Neural crest cell (in vitro differentiated cells): ENCODE measurements at places on chromosomes 12 and 14.

- H3K27ac ChIP-seq: no peak overlapping the region
- peaks cover 2% of the 10 kb centered on the region for H3K36me3 ChIP-seq
- DNase-seq: no peak
- peaks cover 2% of the 10 kb centered on the region for H3K4me1 ChIP-seq
- no peaks in the 10 kb centered on the region for H3K27me3 ChIP-seq
Observed at GRCh38 chr12:94198872-94199271, 50.5 kb downstream of the PLXNC1 start.

- peaks cover 3% of the 10 kb centered on the region for H3K36me3 ChIP-seq
- no peaks in the 10 kb centered on the region for H3K27me3 ChIP-seq
- no peak for DNase-seq
Observed at GRCh38 chr12:62472472-62472871, 5.8 kb downstream of the MON2 start.

GRCh38 chr14:88342980-88343379 is 19.9 kb upstream of the KCNK10 start:
- no peak overlapping the region for H3K4me3 ChIP-seq
- peaks cover 4% of the 10 kb centered on the region for H3K27me3 ChIP-seq
- no peaks in the 10 kb centered on the region for H3K4me1 ChIP-seq
- DNase-seq: no peak
- H3K27ac ChIP-seq: no peak overlapping the region
- no peaks in the 10 kb centered on the region for H3K36me3 ChIP-seq

- no peaks in the 10 kb centered on the region for H3K36me3 ChIP-seq
- no peaks in the 10 kb centered on the region for H3K27me3 ChIP-seq
- DNase-seq: no peak
- H3K4me1 ChIP-seq: peaks cover 47% of the 10 kb centered on the region
Observed at GRCh38 chr12:106774808-106775524, 484 bp downstream of the RIC8B start.

DNA sequence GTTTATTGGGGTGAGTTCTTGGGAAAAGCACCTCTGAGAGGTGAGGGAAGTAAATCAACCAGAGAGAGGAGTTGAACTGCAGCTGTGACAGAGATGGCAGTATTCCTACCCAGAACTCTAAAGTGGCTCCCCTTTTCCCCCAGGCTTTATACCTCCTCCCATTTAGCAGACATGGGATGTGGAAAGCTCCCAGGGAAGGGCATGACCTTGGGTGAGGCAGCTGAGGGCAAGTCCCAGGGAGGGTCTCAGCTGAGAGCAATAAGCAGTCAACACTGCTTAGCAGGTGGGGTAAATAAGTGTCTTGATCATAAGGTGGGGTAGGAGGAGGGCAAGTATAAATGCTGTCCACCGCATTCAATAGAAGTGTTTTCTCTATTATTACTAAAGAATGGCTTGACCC is 143.0 kb downstream of the AKAP6 start:
- H3K27ac ChIP-seq: peak overlapping the region; percentile 7
- H3K4me1 ChIP-seq: peaks cover 25% of the 10 kb centered on the region
- H3K27me3 ChIP-seq: no peaks in the 10 kb centered on the region

- peaks cover 16% of the 10 kb centered on the region for H3K27me3 ChIP-seq
- peaks cover 5% of the 10 kb centered on the region for H3K4me1 ChIP-seq
- no peak overlapping the region for H3K27ac ChIP-seq
Observed at GRCh38 chr14:105026802-105027563, 6.1 kb upstream of the CDCA4 start.

DNA sequence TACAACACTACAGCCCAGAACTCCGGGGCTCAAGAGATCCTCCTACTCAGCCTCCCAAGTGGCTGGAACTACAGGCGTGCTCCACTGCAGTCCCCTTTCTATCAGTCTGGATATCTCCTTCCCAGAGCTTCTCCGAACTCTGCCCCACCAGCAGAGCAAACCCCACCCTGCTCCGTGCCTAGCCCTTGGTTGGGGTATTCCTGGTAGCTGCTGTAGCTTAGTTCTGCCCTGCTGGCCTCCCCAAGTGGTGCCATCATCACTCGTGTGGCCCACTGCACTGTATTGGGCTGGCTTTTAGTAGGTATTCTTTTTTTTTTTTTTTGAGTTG is 9.5 kb downstream of the HSP90AA1 start:
- H3K4me1 ChIP-seq: peaks cover 16% of the 10 kb centered on the region
- no peak overlapping the region for H3K4me3 ChIP-seq

DNA sequence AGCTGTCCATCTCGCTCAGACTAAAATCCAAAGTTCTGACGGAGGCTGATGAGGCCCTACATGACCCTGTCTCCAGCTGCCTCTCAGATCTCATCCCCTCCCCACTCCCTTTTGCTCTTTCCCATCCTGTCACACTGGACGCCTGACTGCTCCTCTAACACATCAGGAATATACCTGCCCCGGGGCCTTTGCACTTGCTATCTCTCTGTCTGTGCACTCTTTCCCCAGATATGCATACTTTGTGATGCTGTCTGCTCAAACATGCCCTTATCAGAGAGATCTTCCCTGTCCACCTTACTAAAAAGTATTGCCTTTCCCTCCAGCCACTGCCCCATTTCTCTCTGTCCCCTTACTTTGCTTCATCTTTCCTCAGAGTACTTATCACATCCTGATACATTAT is 238.8 kb downstream of the ANO2 start:
- H3K27ac ChIP-seq: no peak overlapping the region
- DNase-seq: no peak
- no peaks in the 10 kb centered on the region for H3K36me3 ChIP-seq
- H3K27me3 ChIP-seq: peaks cover 5% of the 10 kb centered on the region

- no peak overlapping the region for H3K4me3 ChIP-seq
- DNase-seq: no peak
- H3K36me3 ChIP-seq: peaks cover 31% of the 10 kb centered on the region
- H3K4me1 ChIP-seq: no peaks in the 10 kb centered on the region
Observed at GRCh38 chr12:65196762-65197567, 27.6 kb downstream of the LEMD3 start.

GRCh38 chr12:94872007-94872653 is 131.4 kb downstream of the NDUFA12 start:
- H3K4me3 ChIP-seq: peak overlapping the region; percentile 74
- no peak for DNase-seq
- H3K4me1 ChIP-seq: peaks cover 9% of the 10 kb centered on the region
- H3K27ac ChIP-seq: no peak overlapping the region

- H3K36me3 ChIP-seq: no peaks in the 10 kb centered on the region
- H3K27ac ChIP-seq: peak within 1 kb of the TSS; percentile 93
- H3K4me3 ChIP-seq: peak within 1 kb of the TSS; percentile 94
Observed at GRCh38 chr14:24093901-24094840, at the start of gene PCK2. TSS of gene PCK2 (plus strand) at chr14:24094311. CDS start at chr14:24094406, 95 bp downstream.

DNA sequence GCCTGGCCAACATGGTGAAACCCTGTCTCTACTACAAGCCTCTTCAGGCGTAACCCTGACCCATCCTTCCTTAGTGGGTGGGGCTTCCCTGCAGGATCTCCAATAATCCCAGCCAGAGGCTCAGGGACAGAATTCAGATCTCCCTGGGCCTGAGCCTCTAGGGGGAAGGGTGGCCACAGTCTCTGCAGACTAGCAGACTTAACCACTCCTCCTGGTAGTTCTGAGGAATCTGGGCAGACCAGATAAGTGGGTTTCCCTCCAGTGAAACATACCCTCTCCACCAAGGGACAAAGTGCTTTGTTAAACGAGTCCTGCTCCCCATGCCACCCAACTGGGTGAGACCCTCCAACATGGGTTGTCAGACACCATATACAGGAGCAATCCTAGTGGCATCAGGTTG is 36.6 kb upstream of the TRIM9 start:
- H3K27me3 ChIP-seq: no peaks in the 10 kb centered on the region
- H3K4me1 ChIP-seq: peaks cover 3% of the 10 kb centered on the region
- DNase-seq: no peak
- H3K27ac ChIP-seq: no peak overlapping the region
- H3K36me3 ChIP-seq: peaks cover 4% of the 10 kb centered on the region

DNA sequence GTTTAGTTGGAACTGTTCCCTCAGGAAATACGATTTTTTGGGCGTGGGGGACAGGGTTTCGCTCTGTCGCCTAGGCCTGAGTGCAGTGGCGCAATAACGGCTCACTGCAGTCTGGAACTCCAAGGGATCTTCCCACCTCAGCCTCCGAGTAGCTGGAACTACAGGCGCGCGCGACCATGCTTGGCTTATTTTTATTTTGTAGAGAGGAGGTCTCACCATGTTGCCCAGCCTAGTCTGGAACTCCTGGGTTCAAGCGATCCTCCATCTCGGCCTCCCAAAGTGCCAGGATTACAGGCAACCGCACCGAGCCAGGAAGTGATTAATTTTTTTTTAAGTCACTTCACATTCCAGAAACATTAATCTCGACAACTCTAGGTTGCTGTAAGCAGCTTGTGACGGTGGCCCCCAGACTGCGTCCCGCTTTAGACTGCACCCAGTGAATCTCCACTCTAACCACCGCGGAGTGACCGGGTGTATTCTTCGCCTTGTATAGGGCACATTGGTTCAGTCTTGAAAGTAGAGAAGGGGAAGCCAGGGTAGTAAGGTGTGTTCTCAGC is 830 bp upstream of the MIS18BP1 start:
- peaks cover 9% of the 10 kb centered on the region for H3K36me3 ChIP-seq
- peak overlapping the region; percentile 96 for H3K4me3 ChIP-seq
- H3K27me3 ChIP-seq: peaks cover 6% of the 10 kb centered on the region
- H3K27ac ChIP-seq: no peak overlapping the region
- H3K4me1 ChIP-seq: peaks cover 21% of the 10 kb centered on the region

DNA sequence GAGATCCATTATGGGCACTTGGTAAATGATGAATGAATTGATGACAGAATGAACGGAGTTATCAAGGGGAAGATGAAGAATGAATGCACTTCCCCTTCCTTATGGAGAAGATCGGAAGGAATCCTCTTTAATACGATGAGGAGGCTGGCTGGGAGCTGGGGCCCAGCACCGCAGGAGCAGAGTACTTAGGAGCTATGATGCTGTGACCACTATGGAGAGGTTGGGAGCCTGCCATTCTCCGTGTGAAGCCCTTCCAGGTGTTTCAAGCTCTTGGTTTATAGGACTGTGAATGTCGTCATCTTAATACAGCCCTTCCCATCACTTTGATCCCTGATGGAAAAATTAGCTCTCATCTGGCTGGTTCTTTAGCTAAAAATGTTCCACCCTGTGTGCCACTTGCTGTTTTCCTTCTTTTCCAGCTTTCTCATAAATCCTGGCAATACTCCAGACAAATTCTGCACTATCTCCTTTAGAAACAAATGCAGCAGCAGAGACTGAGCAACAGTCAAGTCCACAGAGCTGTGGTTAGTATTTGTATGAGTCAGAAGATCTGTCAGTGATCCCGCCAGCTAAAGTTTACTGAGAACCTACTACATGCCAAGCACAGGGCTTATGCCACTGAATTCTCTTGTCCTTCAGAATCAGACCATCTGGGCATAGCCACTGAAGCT is 263.1 kb upstream of the CRY1 start:
- H3K4me3 ChIP-seq: no peak overlapping the region
- no peaks in the 10 kb centered on the region for H3K4me1 ChIP-seq
- H3K36me3 ChIP-seq: no peaks in the 10 kb centered on the region

GRCh38 chr12:6644257-6644596 is 3.0 kb downstream of the ACRBP start:
- peaks cover 8% of the 10 kb centered on the region for H3K36me3 ChIP-seq
- H3K27me3 ChIP-seq: peaks cover 25% of the 10 kb centered on the region
- H3K27ac ChIP-seq: peak overlapping the region; percentile 22
- H3K4me3 ChIP-seq: no peak overlapping the region

GRCh38 chr12:8692573-8692972 is 5.2 kb upstream of the RIMKLB start:
- H3K27me3 ChIP-seq: no peaks in the 10 kb centered on the region
- DNase-seq: peak; percentile 25
- H3K4me3 ChIP-seq: peak overlapping the region; percentile 77
- peaks cover 37% of the 10 kb centered on the region for H3K4me1 ChIP-seq

DNA sequence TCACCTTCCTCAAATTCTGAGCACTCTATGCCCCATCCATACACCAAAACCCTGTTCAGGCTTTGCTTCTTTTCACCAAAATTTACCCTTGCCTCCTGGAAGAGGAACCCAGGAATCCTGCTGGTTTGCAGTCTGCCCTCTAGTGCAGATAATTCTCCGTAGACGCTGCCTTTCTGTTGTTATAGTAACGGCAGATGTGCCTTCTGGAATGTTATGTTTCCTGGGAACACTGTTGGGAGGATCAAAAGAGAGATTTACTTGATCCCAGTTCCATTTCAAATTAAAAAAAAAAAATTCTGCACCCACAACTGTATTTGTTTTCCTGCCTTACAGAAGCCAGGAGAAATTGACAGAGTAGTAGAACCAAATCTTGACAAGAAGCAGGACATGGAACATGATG is 104.2 kb upstream of the RMST start:
- no peak overlapping the region for H3K27ac ChIP-seq
- H3K36me3 ChIP-seq: peaks cover 9% of the 10 kb centered on the region
- H3K4me1 ChIP-seq: peaks cover 18% of the 10 kb centered on the region
- H3K27me3 ChIP-seq: no peaks in the 10 kb centered on the region
- H3K4me3 ChIP-seq: no peak overlapping the region
- no peak for DNase-seq

DNA sequence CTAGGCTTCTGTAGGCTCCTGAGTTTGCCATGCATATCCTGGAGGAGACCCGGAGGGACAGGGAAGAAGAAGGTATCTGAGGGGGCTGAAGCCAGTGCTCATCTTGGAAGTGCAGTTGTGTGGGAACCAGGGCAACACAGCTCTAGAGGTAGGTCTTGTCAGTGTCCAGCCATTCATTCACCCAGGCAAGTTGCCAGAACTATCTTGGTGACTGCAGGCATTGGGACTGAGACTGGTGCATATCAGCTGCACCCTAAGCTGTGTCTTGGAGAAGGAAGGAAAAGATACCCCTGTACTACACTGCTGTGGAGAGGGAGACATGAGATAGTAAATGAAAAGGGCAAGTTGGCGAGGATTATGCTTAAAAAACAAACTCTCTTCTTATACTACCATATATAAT is 4.9 kb upstream of the WIF1 start:
- H3K4me3 ChIP-seq: no peak overlapping the region
- H3K4me1 ChIP-seq: peaks cover 4% of the 10 kb centered on the region
- H3K27ac ChIP-seq: no peak overlapping the region
- peaks cover 48% of the 10 kb centered on the region for H3K27me3 ChIP-seq
- no peak for DNase-seq

DNA sequence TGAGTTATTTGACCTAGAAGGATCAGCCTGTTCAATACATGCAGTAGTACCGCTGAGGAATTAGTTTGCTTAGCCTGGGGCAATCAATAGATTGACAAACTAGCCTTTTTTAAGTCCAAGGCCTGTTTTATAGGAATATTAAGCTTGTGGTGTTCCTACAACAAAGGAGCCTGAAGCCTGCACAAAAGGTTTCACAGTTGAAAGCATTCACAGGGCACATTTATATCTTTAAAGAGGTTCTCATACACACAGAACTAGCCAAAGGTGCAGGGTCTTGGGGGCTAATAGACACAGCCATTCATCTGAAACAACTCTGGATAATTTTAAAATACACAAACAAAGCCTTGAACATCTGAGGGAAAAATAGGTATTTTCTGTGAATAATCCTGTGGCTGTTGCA is 160.3 kb downstream of the RPS29 start:
- H3K27ac ChIP-seq: no peak overlapping the region
- no peak overlapping the region for H3K4me3 ChIP-seq
- no peak for DNase-seq
- peaks cover 8% of the 10 kb centered on the region for H3K36me3 ChIP-seq

GRCh38 chr14:93040982-93041381 is 74.7 kb downstream of the ITPK1 start:
- no peaks in the 10 kb centered on the region for H3K36me3 ChIP-seq
- DNase-seq: no peak
- H3K27me3 ChIP-seq: peaks cover 39% of the 10 kb centered on the region
- H3K27ac ChIP-seq: peak overlapping the region; percentile 73
- peak overlapping the region; percentile 54 for H3K4me3 ChIP-seq

GRCh38 chr12:117919479-117919878 is 49.3 kb downstream of the KSR2 start:
- no peaks in the 10 kb centered on the region for H3K36me3 ChIP-seq
- peaks cover 9% of the 10 kb centered on the region for H3K4me1 ChIP-seq
- H3K27ac ChIP-seq: no peak overlapping the region

- no peak overlapping the region for H3K27ac ChIP-seq
- no peak overlapping the region for H3K4me3 ChIP-seq
- no peaks in the 10 kb centered on the region for H3K4me1 ChIP-seq
- H3K36me3 ChIP-seq: no peaks in the 10 kb centered on the region
- DNase-seq: no peak
Observed at GRCh38 chr12:5395443-5396271, 36.3 kb upstream of the NTF3 start.
